ENCODE measurements at places on chromosomes 12 and 14.

- no peak for DNase-seq
These were observed 305.4 kb downstream of the BMP4 start for GRCh38 chr14:53651096-53651740.

GRCh38 chr12:47270782-47271664 lies 191.3 kb upstream of the AMIGO2 start:
- DNase-seq = no peak

GRCh38 chr14:25833341-25834126 lies 764.3 kb downstream of the NOVA1 start:
- peak; percentile 7 for DNase-seq

DNA sequence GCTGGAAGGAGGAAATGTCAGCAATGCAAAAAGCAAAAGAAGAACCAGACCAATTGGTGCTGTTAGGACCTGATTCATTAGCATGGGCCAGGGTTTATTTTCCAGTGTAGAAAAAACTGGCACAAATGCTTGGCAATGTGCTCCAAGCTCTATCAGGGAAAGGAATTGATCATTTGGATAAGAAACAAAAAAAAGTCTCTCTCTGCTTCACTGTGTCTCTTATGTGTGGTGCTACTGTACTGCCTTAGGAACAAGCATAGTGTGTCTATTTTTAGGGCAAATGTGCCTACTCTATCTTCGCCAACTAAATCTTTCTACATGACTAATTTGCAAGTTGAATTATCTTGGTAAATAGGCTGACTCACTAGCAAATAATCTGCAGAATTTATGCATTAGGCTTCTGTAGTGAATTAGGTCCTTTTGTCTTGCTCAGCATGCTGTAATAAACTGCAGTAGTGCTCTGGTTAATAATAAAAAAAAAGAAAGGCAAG lies 236.7 kb downstream of the MDGA2 start:
- DNase-seq = no peak

- peak; percentile 46 for DNase-seq
These were observed 28.1 kb downstream of the MSRB3 start for GRCh38 chr12:65306366-65307168.

GRCh38 chr12:15698377-15698871 lies 90.8 kb downstream of the EPS8 start:
- DNase-seq = no peak
